Endothelial cell (in vitro differentiated cells): ENCODE measurements at places on chromosomes 2 and 18. TPM values are rescaled to one million over a fixed set of nuclear protein-coding genes. Genes with fewer than 3 reads are reported as not detected.

GRCh38 chr2:39512434-39512935, 75.4 kb upstream of the MAP4K3 start:
- no peak for DNase-seq

GRCh38 chr2:145000376-145000775, 480.5 kb upstream of the ZEB2 start:
- no peak for DNase-seq

- no peak for DNase-seq
Observed at GRCh38 chr18:74172697-74173433, 24.5 kb downstream of the TIMM21 start.

DNA sequence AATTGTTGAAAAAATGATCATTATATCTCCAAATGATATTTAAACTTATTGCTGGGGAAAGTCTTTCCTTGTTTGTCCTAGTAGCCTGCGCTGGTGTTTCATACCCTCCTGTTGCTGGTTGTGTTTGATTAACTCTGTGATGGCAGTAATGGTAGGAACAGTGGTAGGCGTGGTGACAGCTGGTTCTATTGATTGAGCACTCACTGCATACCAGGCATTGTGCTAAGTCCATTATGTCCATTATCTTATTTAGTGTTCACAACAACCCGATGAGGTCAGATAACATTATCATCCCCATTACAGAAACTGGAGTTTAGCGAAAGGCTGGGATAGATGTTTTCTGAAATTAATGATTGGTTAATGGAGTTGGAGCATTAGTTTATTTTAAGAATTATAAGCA, 77.8 kb upstream of the STON1 start:
- DNase-seq = no peak

CHRNG gene
- total RNA-seq = not detected

DNA sequence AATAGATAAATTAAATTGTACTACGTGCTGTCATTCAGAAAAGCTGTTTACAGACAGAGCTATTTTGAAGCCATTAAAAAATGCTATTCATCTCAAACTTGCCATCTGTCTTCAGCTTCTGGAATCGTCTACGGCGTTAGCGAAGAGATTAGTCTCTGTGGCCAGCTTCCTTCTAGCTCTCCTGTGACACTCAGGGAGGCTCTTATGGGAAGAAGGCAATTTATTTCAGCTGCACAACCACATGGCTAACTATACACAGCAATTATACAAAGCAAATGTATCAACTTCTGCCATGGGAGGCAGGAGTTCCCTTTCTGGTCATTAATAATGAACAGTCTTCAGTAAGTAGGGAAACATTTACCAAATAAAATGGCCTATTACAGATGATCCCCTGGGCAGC, 6.3 kb downstream of the CTAGE1 start:
- DNase-seq = no peak

DNA sequence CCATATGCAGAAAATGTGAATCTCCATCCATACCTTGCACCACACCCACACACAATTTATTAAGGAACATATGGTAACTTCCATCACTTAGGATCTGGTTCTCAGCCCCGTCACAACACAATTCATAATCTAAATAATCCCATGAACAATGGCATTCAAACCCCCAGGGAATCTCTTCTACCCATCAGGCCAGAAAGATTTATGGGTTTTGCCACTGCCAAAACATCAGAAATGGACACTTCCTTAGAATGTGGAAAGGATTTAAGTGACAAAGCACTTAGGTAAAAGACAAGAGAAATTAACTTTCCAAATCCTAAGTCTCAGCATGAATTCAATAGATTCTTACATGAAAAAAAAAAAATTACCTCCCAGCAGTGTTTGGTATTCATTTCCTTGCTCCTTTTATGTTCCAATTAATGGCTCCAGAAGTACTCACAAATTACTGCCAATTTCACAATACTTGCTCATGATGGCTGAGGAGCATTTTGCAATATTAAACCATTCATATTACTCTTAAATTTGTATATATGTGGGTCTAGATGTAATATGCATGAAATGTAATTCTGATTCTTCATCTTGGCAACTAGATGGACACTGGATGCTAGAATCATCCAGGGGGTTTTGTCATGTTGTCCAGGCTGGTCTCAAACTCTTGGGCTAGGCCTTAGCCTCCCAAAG, 56.5 kb upstream of the TMEM247 start:
- no peak for DNase-seq

DPYSL5 gene
- total RNA-seq = 0.23 TPM

DNA sequence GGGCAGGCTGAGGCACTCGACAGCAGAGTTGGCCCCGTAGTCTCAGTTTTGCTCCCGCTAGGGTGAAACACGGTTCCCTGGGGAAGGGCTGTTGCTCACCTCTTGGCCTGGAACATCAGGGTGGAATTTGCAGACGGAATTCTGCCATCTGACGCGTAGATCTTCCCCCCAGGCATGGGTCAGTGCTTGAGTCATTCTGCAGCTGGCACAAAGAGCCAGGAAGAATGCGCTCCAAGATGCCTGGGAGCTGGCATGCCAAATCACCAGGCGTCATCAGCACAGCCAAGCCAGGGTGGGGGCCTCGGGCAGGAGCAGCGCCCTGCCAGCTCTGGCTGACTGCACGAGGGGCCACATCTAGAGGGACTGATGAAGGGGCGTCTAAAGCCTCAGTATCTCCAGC, 42.7 kb downstream of the ODC1 start:
- DNase-seq = no peak

GRCh38 chr18:34857320-34857719, 147.2 kb downstream of the DTNA start:
- DNase-seq = no peak

- no peak for DNase-seq
Observed at GRCh38 chr2:216700781-216701180, 5.4 kb upstream of the IGFBP5 start.

C2orf72 gene
- 5.4 TPM for total RNA-seq

- DNase-seq = peak; percentile 17
Observed at GRCh38 chr2:189581354-189582139, 961 bp upstream of the SLC40A1 start.

PLGLB1 gene
- 1.1 TPM for total RNA-seq

- DNase-seq = no peak
Observed at GRCh38 chr2:55565613-55566012, 46.1 kb downstream of the CFAP36 start.

- no peak for DNase-seq
Observed at GRCh38 chr2:6372317-6372901, 493.3 kb downstream of the CMPK2 start.

- no peak for DNase-seq
Observed at GRCh38 chr2:9666306-9666705, 35.5 kb upstream of the YWHAQ start.

PROM2 gene
- total RNA-seq = 0.62 TPM

ICOS gene
- not detected for total RNA-seq

GRCh38 chr18:63374540-63374939, 7.5 kb upstream of the KDSR start:
- DNase-seq = no peak

DCDC2C gene
- total RNA-seq = not detected

GRCh38 chr2:231475965-231476364, 11.7 kb upstream of the NCL start:
- DNase-seq = no peak

DNA sequence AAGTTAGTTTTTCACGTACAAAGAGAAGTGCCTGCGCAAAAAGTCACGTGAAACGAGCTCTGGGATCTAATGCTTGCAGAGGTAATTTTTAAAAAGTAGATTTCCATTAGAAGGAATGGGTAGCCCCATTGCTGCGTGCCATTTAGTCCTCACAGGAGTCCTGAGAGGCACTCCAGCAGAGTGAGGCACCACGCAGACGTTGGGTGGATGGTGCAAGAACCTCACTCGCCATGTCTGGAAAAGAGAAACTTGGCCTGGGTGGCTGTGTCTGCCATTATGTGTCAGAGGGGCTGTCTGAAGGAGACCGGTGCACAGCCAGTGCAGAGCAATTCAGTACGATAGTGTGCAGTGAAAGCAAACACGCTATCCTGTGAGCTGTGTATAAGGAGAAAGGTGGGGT, 1.8 kb upstream of the HDAC4 start:
- no peak for DNase-seq

EIF5B gene
- 42.0 TPM for total RNA-seq

DNA sequence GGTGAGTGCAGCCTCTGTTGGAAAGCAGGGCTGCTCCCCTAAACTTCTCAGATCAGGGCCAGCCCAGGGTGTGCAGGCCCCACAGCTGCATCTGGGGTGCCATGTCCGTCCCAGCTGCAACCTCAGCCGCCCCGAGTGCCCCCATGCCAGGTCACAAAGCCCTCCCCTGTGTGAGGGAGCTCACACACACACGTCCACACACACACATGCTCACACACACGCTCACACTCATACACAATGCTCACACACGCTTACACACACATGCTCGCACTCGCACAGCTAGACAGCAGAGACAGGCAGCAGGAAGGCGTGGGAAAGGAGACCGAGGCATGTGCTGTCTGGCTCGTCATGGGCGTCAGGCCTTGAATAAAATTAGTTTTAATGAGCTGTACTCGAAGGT, 55.4 kb downstream of the ADI1 start:
- DNase-seq = no peak

MC5R gene
- 0.56 TPM for total RNA-seq

DNA sequence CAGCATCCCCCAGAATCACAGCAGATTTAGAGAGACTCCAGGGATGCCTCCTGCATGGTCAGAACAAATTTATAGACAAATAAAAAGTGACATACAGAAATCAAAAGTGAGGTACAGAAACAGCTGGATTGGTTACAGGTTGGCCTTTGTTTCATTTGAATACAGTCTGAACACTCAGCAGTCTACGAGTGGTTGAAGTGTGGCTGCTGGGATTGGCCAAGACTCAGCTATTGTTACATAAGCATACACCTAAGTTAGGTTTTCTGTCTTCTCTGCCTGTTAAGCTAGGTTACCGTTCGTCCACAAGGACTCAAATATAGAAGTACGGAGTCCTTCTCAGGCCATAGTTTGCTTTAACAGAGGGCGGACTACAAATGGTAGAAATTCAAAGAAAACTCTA, 262.4 kb upstream of the SLC14A2 start:
- no peak for DNase-seq

GRCh38 chr2:127932199-127932876, 46.6 kb upstream of the AMMECR1L start:
- DNase-seq = no peak

- DNase-seq = no peak
Observed at GRCh38 chr2:120318626-120319025, 27.3 kb upstream of the INHBB start.

DNA sequence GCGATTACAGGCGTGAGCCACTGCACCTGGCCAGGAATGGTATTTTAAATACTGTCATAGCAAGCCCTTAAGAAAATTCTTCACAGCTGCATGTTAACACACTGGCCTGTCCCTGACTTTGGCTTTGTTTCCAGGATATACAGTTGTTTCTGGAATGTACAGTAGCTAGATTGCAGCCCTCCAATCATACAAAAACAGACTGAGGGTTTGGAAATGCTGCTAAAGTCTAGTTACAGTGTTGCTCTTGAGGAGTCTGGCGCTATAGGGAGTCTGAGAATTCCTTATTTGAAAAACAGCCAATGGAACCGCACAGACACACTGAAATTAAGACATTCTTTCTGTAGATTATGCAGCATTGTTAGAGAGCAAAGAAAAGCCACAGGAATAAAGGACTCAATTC, 37.7 kb downstream of the STON1 start:
- DNase-seq = no peak

DNA sequence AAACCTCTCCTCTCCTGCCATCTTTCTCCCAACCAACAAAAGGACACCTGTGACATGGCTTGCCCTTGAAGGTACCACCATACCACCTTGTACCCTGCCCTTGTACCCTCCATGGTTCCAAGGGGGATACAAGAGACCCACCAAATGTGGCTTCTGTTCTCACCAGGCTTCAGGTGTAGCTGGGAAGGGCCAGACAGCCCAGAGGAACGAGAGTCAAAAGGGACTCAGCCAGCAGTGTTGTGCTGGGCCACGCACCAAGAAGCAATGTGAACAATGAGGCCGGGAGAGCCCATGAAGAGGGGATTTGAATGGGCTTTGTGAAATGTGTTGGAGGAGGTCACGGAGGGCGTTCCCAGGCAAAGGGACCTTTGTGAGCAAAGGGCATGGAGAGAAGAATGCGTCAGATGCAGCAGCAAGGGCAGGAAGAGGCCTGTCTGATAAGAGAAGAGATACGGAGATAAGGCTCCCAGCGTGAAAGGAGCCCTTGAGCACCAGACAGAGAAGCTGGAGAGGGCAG, 48.6 kb downstream of the PLB1 start:
- no peak for DNase-seq

DNA sequence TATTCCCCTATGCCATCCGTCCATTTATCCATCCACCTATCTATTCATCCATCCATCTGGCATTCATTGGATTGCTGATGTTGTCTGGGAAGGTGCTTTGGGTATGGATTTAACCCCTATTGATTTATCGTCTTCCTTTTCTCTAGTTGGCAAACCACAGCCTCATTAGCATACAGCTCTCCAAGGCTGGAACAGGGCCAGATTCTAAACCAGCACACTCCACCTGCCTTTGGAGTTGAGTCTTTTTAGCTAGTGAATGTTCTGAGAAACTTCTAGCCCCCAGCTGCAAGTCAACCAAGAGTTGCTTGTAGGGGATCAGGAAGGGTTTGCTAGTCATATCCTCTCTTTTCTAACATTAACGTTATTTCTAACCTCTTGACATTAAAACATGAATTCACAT, 90.7 kb downstream of the NRP2 start:
- no peak for DNase-seq

ANKRD30B gene
- not detected for total RNA-seq
